NCI-H1417 treated with DMSO at 0.1 percent for 48 hours (cell line): ENCODE measurements at places on chromosomes 12 and 14.

- no peak for DNase-seq
These were observed 3.5 kb downstream of the XRCC3 start for GRCh38 chr14:103711516-103712431.

DNA sequence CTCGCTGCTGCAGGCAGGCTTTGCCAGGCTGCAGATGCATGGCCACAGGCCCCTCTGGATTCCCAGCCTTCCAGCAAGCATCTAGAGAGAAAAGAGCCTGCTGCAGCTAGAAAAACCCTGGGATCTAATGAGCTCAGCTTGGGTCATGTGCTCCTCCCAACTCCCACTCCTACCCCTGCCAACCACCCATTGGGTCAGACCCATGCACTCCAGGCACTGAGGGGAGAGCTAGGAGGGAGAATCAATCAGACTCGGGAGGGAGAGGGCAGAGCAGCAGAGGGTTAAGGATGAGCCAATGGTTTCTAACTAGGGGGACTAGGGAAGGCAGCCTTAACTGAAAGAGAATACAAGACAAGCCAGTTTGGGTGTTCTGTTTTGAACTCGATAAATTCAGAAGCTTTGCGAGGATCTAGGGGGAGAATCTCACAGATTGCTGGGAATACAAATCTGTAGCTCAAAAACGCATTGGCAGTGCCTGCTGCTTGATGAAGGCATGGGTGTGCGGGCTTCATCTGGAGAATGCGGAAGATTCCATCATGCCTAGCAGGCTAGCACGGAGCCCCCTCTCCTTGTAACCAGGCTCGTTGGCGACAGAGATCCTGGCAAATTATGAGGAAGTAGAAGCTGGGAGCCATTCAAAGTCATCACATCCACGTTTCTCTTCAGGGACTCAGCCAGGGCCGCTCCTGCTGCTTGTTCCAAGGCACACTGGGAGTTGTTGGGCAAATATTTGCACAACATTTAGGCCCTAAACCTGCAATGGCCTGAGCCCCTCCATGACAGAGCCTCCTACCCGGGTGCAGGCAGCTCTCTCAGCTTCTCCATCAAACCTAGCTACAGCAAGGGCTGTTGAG is 56.4 kb downstream of the VCPKMT start:
- DNase-seq: no peak

- no peak for DNase-seq
These were observed at the start of gene NR1H4 for GRCh38 chr12:100473716-100474150. NR1H4 (plus strand) TSS chr12:100473866; CDS start chr12:100493324, 19,458 bp downstream.

GRCh38 chr14:68172627-68173026 is 353.0 kb downstream of the RAD51B start:
- no peak for DNase-seq

DNA sequence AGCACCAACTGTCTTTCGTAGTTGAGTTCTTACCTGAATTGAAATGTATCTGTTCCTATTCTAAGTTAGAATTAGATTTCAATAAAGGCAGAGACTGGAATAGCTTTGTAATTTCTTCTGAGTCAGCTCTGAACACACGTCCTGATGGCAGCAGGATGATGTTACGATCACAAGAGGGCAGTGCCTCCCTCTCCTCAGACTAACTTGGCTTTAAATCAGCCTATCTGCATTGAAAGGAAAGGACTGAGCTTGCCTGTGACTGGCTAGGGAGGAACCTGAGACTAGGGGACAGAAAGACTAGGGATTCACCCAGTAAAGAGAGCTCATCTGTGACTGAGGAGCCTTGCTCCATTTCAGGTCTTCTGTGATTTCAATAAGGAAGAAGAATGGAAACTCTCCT is 323.7 kb upstream of the OR4E1 start:
- no peak for DNase-seq

GRCh38 chr12:127428420-127428819 is 838.5 kb upstream of the TMEM132C start:
- DNase-seq: no peak

GRCh38 chr12:2397356-2398045 is 344.7 kb downstream of the CACNA1C start:
- no peak for DNase-seq

- no peak for DNase-seq
These were observed 41.9 kb downstream of the JDP2 start for GRCh38 chr14:75469606-75470237.

- no peak for DNase-seq
These were observed 89.9 kb downstream of the OTOGL start for GRCh38 chr12:80189241-80189640.

GRCh38 chr12:126424696-126425095 is 1359.5 kb downstream of the AACS start:
- DNase-seq: no peak

- DNase-seq: no peak
These were observed 151.3 kb downstream of the NUBPL start for GRCh38 chr14:31712244-31713127.

DNA sequence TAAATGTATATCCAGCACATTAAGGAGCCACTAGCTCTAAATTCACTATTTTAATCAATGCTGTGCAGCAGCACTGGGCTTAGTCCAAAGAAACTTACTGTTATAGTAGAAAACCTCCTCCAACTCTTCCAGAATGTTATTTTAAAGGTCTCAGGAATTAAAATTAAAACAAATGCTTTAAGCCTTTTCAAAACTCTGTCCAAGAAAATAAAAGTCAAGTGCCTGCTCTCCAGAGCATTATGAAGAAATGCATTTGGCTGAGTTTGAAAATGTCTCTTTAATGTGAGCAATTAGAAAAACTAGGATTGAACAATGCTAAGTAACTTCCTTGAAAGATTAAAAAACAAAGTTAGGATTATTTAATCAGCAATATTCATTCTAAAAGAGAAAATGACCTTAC is 322.4 kb upstream of the DCN start:
- DNase-seq: no peak

DNA sequence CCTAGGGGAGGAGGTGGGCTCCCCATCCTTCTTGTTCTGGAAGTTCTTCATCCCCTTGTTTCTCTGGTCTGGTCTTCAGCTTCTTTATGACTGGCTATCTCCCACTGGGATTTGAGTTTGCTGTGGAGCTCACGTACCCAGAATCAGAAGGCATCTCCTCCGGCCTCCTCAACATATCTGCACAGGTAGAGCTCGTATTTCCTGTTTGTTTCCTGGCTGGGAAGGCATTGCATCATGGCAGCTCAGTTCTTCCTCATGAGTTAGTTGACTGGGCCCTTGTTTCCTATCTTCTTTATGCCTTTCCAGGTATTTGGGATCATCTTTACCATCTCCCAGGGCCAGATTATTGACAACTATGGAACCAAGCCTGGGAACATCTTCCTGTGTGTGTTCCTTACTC is 19.8 kb downstream of the ERG28 start:
- no peak for DNase-seq

GRCh38 chr12:109741286-109741969 is 27.8 kb downstream of the FAM222A start:
- DNase-seq: no peak

DNA sequence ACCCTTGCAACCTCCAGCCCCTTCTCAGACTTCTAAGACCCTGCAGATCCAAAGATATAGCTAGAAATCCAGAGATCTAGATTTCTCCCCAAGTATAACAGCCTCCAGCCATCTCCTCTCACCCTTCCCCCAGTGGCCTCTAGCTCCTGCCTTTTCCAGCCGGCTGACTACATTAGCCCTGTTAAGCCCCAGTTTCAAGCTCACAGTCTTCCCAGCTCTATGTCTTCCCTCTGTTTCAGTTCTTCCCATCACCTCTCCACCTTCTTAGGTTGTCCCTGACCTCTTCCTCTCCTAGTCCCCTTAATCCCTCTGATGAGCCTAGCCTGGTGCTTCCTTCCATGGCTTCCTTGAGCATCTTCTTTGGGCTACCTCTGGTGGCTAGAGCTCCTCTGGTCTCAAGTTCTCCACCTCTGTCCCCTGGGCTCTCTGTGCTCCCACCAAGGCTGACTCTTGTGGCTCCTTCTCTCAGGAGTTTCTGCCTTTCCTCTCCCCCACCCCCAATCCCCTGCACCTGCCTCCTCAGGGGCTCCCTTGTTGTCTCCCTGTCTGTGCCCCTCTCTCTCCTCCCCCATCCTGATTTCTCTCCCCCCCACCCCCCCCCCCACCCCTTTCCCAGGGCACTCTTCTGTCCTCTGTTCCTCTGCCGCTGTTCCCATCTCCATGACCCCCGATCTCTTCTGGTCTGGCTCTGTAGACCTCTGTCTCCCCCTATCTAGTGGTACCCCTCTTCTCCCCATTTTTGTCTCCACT is 816 bp upstream of the GDF11 start:
- no peak for DNase-seq

DNA sequence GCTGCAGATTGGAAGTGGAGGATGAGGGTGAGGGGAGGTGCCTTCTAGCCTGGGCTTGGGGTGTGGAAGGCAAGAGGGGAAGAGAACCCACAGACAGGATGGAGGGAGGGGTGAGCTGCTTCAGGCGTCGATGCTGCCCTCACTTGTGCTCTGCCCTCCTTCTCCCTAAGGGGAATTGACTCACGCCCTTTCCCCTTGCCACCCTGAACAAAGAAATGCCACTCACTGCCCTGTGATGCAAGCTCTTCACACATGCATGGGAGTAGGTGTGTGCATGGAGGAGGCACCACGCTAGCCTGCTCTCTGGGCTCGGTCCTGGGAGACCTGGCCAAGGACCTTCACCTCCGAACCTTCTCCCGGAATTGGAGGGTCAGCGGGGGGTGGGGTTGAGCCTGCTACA is 35.7 kb upstream of the PRMT8 start:
- no peak for DNase-seq

DNA sequence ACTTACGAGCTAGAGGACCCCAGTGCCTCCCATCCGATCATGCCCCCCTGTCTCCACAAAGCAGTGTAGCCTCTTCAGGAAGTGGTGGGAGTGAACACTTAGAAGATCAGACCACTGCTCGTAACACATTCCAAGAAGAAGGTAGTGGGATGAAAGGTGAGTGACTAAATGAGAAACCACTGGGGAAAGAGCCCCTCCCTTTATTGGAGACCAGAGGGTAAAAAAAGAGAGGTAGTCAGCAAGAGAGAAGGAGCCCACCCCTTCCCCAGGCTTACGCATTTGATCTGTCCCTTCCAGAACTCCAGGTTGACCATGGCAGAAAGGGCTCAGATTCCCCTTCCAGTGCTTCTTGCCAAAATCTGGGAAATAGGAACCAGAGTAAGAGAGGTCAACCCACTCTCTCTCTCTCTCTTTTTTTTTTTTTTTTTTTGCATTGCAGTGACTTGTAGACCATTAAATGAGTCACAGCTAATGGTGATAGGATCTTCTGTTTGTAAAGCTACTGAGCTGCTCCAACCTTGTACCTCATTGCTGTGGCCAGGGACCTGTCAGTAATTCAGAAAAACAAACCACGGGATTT is 165.4 kb downstream of the GCH1 start:
- no peak for DNase-seq

DNA sequence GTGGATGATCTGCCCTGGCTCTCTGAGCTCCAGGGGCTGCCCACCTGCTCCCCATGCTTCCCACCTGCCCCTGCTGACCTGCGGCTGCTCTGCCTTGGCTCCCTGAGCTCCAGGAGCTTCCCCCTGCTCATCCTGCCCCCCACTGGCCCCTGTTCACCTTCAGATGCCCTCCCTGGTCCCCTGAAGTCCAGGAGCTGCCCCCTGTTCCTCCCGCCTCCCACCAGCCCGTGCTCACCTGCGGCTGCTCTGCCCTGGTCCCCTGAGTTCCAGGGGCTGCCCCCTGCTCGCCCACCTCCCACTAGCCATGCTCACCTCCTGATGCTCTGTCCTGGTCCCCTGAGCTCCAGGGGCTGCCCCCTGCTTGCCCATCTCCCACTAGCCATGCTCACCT is 219.7 kb downstream of the TMEM121 start:
- DNase-seq: no peak

GRCh38 chr12:21696625-21697024 is 39.0 kb upstream of the LDHB start:
- no peak for DNase-seq
